ENCODE measurements at places on chromosomes 16 and 17.

- DNase-seq, result no peak
These were observed 9.5 kb upstream of the METTL22 start for GRCh38 chr16:8611886-8612600.

DNA sequence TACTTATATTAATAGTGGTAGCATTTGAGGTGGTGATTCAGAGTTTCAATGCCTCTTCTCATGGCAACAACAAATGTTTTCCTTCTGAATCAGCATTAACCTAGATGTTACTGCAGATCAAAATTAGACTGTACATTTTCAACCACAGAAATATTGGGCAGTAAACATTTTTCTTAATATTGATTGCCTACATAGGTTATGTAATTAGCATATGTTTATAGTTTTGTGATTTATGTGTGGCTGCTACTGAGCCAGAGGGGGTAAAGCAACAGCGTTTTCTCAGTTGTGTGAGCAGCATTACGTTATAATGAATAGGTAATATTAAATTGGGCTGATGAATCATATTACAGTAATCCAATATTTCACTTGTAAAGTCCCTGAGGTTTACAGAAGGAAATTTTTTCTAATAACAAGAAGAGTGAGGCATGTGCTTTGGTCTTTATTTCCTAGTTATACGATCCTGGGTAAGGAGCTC, 18.8 kb upstream of the BMERB1 start:
- peak; percentile 11 for DNase-seq

DNA sequence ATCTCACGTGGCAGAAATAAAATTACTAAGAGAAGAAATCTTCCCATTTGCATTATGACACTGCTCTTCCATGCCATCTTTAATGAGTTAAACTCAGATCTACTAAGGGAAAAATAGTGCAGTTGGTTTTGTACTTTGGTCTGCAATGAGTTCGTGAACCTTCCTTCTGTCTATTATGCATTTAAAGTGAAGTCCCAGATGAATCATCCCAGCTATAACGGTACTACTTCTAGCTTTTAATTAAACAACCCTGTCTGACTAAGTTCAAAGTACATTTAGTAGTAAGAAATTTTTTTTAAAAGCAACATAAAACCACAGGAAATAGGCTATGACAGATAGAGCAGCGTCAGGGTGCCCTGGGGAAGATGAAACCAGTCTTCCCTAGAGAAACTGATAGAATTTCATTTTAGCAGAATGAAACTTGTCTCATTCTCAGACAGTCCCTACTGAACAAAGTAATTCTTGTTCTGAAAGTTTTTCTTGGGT, 1.8 kb downstream of the TMIGD1 start:
- no peak for DNase-seq

DNA sequence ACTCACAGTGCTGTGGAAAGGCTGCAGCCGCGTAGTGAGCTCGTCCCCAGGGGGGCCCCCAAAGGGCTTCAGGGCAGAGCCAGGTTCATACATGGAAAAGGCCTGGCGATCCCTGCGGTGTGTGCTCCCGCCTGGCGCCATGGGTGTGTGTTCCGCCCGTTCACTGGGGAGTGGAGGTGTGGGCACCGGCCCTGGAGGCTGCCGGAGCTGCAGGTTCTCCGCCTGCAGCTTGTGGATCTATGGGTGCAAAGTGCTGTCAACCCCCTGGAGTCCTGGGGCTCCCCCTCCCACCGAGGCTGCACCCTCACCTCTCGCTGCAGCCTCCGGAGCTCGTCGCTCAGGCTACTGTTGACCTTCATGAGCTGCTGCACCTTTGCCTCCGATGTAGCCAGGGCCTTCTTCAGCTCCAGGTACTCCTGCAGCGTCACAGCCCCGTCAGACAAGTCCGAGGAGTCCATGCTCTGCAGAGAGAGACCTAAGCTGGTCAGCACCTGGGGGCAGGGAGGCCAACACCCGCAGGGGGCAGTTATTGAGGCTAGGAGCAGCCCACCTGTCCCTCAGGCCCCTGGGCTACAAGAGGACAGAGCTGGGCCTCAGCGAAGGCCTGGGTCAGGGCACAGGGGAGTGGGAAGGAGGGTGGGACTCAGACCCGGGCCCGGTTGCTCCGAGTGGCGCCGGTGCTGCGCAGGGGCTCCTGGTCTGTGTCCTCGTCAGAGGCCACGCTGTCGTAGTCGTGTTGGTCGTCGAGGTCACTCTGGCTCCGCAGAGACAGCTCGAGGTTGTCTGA, 7.9 kb downstream of the TP53I13 start:
- DNase-seq, result no peak

DNA sequence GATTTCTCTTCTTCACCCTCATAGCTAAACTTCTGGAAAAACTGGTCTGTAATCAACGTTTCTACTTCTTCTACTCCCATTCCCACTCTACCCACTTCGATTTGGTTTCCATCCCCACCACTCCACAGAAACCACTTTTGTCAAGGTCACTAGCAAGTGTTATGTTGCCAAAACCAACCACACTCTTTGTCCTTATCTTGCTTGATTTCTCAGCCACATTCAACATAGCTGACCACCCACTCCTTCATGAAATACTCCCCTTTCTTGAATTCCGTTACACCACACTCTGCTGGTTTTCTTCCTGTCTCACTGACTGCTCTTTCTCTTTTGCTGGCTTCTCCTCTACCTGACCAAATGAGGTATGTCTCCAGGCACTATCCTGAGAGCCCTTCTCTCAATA, 11.9 kb downstream of the IKZF3 start:
- no peak for DNase-seq

GRCh38 chr16:35140293-35140986, 1681.0 kb downstream of the TP53TG3F start:
- no peak for DNase-seq

DNA sequence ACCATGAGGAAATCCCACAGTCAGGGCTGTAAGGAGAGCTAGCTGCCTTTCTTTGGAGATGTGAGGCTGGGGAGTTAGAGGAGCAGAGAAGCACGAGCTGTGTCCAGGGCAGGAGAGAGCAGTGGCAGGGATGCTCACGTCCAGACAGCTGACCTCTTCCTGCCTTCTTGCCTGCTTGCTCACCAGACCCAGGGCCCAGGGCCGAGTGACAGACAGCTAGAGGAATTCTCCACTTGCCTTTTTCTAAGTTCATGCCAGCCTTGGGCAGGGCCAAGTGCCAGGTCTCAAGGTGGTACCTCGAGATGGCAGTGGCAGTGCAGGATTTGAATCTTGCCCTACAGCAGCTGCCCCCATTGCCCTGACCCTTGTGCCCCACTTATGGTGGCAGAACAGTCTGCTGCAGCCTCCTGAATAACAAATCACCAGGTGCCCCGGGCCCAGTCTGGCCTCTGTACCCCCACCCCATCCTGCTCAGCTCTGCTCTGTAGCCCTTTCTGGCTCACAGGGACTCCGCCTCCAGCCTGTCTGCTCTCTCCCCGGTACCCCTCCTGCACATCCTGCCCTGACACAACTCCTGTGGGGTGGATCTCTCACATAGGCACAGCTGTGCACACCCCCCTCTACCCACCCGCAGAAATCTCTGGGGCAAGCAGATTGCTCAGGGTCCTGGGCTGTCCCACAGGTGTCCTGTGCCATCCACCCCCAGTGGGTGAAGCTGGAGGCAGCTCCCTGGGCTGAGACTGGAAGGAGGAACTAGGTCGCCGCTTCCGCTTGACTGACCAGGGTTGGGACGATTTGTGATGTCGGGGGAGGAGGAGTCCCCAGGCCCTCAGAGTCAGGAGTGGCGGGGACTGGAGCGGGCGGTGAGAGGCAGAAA, 25.9 kb downstream of the GRIN2C start:
- DNase-seq, result no peak

GRCh38 chr17:81221371-81221841, 1.4 kb downstream of the CEP131 start:
- DNase-seq, result no peak

DNA sequence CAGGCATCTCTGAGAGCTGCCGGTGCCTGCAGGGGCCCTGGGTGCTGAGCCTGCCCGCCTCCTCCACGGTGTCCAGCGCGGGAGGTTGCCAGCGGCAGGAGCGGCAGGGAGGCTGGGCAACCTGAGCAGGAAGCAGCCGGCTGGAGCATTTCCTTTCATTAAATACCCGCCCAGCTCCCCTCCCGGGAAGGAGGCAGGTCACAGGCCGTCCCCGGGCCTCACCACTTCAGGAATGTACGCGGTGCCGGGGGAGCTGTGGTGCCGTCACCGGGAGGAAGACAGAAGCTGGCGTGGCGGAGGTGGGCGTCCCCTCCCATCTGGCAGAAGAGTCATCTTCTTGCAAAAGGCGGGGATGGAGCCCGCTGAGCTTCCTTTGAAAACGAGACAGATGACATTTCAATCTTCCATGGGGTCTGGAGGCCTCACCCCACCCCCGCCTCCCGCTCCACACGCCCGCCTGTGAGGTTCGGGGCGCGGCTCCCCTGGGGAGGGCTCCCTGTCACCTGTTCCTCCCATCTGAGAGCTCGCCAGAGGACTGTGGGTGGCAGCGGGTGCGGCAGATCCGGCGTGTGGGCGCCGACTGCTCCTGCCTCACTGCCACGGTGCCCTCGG, 16.0 kb downstream of the SOX8 start:
- DNase-seq, result no peak

- no peak for DNase-seq
These were observed 57.8 kb upstream of the PHOSPHO1 start for GRCh38 chr17:49288388-49288787.

- no peak for DNase-seq
These were observed 32.5 kb downstream of the CD300LF start for GRCh38 chr17:74680213-74680612.

GRCh38 chr17:77691216-77692085, 267.1 kb upstream of the TNRC6C start:
- no peak for DNase-seq

GRCh38 chr17:19381741-19382444, 3.6 kb downstream of the MAPK7 start:
- DNase-seq, result no peak

DNA sequence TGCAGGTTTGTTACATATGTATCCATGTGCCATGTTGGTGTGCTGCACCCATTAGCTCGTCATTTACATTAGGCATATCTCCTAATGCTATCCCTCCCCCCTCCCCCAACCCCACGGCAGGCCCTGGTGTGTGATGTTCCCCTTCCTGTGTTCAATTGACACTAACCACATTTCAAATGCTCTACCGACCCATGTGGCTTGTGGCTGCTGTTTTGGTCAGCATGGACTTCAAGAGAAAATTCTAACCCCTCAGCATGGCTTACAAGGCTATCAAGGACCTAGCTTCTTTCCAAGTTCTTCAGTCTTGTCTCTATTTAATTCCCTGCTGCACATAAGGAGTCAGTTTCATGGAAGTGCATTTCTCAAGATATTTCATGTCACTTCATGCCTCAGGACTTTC, 52.9 kb downstream of the MMD start:
- no peak for DNase-seq

DNA sequence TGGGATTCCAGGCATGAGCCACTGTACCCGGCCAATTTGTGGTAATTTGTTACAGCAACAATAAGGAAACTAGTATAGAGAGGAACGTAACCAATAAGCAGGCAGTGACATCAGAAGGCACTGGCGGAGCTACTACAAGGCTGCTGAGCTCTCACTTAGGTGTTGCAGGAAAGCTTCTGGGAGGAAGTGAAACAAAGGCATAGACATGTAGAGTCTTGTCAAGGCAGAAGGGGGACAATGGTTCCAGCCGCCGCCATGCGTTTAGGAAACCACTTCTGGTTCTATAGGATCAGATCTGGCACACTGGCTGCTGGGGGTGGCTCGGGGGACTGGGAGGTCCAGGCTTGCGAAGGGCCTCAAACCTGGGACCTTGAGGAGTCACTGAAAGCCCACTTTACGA, 9.4 kb upstream of the CPSF4L start:
- no peak for DNase-seq

GRCh38 chr17:1961189-1961588, 63.9 kb downstream of the RTN4RL1 start:
- no peak for DNase-seq

DNA sequence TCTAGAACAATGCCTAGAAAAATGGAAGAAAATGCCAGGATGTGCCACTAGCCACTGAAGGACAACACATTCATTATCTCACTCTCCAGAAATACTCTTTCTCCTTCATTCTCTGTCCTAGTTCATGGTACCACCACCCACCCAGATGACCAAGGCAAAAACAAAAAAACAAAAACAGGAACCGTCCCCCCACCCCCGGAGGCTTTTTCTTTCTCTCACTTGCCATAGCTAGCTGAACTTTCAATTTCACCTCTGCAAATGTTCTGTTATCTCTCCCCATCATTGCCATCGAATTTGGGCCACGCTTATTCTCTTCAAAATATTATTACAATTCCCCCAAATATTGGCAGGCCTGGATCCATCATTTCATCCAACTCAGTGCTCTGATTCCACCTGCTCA, 49.0 kb downstream of the SOX9 start:
- no peak for DNase-seq

DNA sequence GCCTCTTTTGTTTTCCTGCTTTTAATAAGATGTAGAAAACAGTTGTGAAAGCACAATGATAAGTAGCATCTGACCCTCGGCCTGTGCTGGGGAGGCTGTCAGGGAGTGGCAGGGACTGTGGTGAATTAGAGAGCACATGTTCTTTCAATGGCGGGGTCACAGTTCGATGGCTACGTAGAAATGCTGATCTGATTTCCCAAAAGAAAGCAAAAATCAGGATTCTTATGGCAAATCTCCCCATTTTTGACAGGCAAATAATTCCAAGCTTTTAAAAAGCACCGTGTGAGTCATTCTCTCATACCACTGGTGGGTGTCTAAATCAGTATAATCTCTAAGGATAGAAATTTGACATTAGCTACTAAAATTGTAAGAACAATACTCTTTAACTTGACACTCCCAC, 4.2 kb upstream of the MAPK7 start:
- no peak for DNase-seq

GRCh38 chr17:38325221-38325851, 18.4 kb downstream of the GPR179 start:
- no peak for DNase-seq

Measured in NCI-H460 (cell line).